Natural killer cell treated with Interleukin-12 subunit alpha and Interleukin-12 subunit beta and Interleukin-15 and Interleukin-18, amount 100 ng/mL, for 72 hours (primary cell): ENCODE measurements at places on chromosomes 1 and 21. TPM values are rescaled to one million over a fixed set of nuclear protein-coding genes. Genes with fewer than 3 reads are reported as not detected.

Gene ITLN1
- not detected for total RNA-seq

Gene RAB13
- total RNA-seq: 7.8 TPM

Gene AMY2A
- not detected for total RNA-seq

Gene CCDC185
- total RNA-seq: not detected

Gene GRHL3
- not detected for total RNA-seq

Gene CNIH3
- total RNA-seq: 1.5 TPM

Gene FAM43B
- not detected for total RNA-seq

Gene BSND
- not detected for total RNA-seq

Gene NR5A2
- total RNA-seq: 0.11 TPM

Gene GJA4
- total RNA-seq: 0.86 TPM
